Iris pigment epithelial cell (primary cell): ENCODE measurements at places on chromosomes 6 and 20.

DNA sequence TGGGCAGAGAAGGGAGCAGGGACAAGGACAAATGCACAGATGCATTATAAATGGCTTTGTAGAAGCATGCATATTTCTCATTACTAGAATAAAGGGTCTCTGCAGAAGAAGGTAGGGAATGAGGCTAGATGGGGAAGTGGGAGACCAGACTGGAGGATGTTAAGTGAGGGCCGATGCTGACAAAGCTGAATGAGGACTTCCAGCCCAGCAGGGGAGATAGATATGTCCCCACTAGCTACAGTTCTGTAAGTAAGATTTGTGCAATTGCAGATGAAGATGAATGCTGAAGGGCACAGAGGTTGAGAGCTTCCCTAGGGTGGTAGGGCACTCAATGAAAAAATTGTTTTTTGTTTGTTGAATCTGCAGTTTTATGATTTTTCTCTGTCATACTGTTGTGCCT, 16.9 kb downstream of the ADGRG6 start:
- DNase-seq: no peak

DNA sequence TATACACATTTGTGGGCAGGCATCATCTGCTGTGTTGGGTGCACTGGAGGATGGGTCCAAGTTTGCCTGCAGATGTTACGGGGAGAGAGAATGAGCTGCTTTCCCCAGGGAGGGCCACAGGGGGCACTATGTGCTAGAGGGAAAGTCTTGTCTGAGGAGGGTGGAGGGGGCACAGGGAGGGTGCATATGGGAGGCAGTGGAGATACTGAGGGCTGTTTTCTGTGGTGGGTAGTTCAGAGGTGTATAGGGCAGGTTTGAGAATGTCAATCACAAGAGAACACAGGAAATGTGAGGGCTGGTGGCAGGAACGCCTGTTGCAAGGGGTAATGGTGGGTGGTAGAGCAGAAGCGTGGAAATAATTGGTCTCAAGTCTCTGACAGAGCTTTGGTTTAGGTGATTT, 7.7 kb upstream of the PTPRA start:
- DNase-seq: no peak

- DNase-seq: peak; percentile 87
Observed at GRCh38 chr6:7108964-7109836, 1.4 kb downstream of the RREB1 start.

GRCh38 chr20:56195946-56196345, 52.6 kb upstream of the MC3R start:
- no peak for DNase-seq

DNA sequence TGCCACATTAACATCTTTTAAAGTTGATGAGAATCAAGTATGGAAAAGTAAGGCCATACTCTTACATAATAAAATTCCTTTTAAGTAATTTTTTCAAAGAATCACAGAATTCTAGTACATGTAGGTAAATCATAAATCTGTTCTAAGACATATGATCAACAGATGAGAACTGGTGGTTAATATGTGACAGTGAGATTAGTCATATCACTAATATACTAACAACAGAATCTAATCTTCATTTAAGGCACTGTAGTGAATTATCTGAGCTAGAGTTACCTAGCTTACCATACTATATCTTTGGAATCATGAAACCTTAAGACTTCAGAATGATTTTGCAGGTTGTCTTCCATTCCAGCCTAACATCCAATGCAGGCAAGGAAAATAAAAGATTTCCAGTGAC, 11.6 kb downstream of the PLN start:
- DNase-seq: no peak

- no peak for DNase-seq
Observed at GRCh38 chr20:19110285-19110684, 102.2 kb upstream of the SLC24A3 start.

GRCh38 chr6:3687847-3688246, 63.7 kb downstream of the PXDC1 start:
- DNase-seq: no peak

GRCh38 chr6:93794166-93794565, 374.8 kb upstream of the EPHA7 start:
- peak; percentile 53 for DNase-seq

GRCh38 chr6:136921381-136921935, 643 bp upstream of the SLC35D3 start:
- DNase-seq: no peak

DNA sequence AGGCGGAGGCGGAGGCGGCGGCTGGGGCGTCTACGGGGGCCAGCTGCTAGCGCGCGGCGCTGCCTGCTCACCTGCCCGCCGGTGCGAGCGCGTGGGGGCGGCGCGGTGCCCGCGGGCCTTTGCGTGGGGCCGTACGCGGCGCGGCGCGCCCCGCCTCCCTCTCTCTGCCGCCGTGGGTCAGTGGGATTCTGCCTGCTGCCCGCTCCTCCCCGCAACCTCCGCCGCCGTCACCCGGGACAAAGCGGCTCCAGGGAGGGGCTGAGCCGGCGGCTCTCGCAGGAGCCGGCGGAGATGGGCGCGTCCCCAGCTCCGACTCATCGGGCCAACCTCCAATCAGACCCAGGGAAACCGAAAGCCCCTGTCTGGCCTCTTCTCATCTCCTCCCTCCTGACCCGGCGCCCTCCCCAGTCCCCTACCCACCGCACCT, at the start of gene RCAN2:
TSS of gene RCAN2 (minus strand) at position 249 of the 427 bp plus-strand sequence.
- DNase-seq: peak; percentile 43

DNA sequence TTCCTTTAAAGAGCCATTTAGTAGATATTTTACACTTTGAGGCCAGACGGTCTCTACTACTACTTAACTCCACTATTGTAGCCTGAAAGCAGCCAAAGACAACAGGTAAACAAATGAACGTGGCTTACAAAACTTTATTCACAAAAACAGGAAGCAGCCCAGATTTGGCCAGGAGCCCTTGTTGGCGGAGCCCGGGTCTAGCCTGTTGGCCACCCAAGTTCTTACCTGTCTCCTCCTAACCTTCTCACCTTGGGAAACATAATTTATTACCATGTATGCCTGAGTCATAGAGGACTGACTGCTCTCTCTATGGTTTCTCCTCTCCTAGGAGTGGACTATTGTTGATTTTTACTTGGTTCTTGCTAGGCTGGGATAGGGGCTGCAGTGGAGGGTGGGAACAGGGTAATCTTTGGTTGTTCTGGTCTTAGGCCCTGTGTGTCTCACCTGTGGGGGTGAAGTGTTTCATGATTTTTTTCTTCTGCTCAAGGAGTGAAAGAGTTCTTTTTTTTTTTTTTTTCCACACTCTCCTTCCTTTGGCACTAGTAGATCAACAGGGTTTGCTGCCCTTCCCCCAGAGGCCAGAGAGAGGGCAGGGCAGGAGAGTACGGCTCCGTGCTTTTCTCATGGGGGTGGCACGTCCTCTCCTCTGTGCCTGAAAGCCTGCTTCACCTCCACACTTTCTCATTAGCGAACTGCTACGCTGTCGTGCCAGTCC, 90.0 kb downstream of the RPP40 start:
- DNase-seq: no peak

- no peak for DNase-seq
Observed at GRCh38 chr6:138571181-138571580, 71.9 kb upstream of the NHSL1 start.

DNA sequence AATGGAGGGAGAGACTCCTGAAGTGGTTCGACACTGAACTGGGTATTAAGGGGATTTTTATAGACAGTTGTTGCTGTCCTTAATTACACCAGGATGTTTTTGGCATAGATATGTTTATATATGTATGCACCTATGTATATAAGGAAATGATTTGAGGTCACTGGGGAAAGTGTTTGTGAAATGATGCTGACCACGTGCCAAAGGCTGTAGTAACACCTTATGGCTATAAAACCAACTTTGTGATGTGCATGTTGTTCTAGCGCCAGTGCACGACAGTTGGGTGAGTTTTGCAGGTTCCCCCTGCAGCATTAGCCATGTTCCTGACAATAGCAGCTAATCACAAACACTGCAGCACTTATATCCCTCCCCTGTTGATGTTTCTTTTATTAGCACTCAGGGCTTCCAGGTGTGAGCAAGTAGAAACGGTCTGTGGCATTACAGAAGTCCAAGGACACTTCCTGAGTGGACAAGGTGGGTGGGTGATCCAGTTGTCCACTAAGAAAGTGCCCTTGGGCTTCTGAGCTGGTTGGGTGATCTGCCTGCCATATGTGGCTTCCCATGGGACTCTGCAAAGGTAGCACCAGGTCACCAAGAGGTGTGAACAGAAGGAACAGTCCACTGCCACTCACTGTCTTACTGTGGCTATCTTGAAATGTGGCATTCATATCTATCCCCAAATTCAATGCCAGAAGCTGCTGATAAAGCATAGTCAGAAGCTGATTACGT, 63.0 kb upstream of the RBM24 start:
- DNase-seq: no peak

DNA sequence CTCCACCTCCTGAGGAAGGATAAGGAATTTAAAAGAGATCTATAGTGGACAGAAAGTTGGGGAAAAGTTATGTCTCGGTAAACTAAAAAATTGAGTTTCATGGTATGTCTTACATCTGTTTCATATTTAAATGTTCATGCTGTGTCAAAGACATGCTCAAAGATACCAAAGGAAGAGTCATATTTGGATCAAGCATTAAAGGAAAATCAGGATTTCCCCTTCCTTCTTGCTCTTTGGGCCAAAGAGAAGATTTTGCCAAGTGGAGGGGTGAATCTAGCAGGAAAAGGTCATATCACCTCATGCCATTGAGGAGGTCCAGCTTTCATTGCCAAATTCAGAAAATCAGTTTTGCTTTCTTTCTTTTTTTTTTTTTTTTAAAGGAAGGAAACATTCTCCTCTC, 192.4 kb downstream of the OGFRL1 start:
- DNase-seq: no peak

GRCh38 chr6:32102255-32102654, 6.9 kb downstream of the TNXB start:
- DNase-seq: no peak

- no peak for DNase-seq
Observed at GRCh38 chr20:38181207-38181801, 16.2 kb upstream of the TGM2 start.

DNA sequence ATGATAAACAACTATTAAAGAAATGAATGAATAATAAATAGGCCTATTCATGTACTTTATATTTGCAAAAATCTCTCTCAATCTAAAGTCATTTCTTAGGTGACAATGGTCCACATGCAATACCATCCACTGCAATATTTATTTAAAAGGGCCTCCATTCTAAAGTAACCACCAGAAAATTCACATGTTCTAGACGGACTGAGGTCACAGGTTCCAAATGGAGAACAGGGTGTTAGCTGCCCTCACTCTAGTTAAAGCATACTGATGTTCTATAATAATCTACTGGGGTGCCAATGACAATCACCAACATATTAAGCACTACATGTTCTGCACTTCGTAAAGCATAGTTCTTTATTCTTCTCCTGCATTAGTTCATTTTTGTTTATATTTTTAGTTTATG, 1.2 kb downstream of the HBS1L start:
- DNase-seq: no peak
